ENCODE measurements at places on chromosomes 2 and 18.

GRCh38 chr18:68916734-68917133 lies 118.9 kb downstream of the CCDC102B start:
- no peak for DNase-seq

DNA sequence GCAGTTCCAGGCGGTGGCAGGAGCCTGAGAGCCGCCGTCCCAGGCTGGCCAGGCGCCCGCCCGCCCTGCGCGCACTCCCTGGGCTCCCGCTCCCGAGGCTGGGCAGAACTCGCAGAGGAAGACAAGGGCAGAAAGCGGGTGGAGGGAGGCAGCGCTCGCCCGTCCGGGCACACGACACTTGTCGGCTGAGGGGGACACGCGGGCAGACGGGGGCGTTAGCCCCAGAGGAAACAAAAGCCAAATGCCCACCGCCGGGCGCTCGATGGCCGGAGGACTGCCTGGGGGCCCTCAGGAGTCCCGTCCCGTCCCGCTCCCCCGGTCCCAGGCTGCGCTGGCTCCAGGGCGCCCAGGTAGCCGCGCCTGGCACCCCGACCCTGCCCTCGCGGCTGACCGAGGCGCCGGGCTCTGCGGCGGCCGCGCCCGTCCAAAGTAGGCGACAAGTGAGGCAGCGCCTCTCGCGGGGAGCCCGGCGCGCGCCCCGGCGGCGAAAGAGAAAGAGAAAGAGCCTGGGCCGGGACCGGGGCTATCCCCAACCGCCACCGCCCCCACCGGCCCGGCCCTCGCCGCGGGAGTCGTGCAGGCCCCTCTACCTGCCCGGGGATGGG lies 491 bp downstream of the L3MBTL4 start:
- DNase-seq: no peak

GRCh38 chr18:41395695-41396094 lies 559.3 kb upstream of the PIK3C3 start:
- peak; percentile 26 for DNase-seq

- DNase-seq: no peak
Observed at GRCh38 chr2:106063181-106063580, 130.9 kb downstream of the UXS1 start.

- DNase-seq: no peak
Observed at GRCh38 chr2:65708086-65708485, 275.7 kb upstream of the SPRED2 start.

DNA sequence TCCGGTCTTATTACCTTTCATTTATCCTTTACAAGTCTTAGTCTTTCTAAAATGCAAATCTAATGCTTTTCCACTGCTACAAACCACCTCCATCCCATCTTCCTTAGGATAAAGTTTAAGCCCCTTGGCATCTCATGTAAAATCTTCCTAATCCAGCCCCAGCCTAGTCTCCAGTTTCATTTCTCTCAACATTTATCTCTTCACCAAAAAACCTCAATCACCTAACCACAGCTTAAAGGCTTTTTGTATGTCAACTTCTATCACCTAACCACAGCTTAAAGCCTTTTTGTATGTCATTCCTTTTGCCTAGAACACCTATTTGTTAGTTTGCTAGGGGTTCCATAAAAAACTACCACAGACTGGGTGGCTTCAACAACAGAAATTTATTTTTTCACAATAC lies 4.2 kb downstream of the TRAK2 start:
- DNase-seq: no peak

- DNase-seq: no peak
Observed at GRCh38 chr2:159206736-159207380, 79.6 kb downstream of the WDSUB1 start.

All from HT-29 (cell line).